ENCODE measurements at places on chromosomes 5 and 9. TPM values are rescaled to one million over a fixed set of nuclear protein-coding genes. Genes with fewer than 3 reads are reported as not detected.
A peak's percentile ranks its signal among the peaks of the same experiment; 100 is the strongest.

DNA sequence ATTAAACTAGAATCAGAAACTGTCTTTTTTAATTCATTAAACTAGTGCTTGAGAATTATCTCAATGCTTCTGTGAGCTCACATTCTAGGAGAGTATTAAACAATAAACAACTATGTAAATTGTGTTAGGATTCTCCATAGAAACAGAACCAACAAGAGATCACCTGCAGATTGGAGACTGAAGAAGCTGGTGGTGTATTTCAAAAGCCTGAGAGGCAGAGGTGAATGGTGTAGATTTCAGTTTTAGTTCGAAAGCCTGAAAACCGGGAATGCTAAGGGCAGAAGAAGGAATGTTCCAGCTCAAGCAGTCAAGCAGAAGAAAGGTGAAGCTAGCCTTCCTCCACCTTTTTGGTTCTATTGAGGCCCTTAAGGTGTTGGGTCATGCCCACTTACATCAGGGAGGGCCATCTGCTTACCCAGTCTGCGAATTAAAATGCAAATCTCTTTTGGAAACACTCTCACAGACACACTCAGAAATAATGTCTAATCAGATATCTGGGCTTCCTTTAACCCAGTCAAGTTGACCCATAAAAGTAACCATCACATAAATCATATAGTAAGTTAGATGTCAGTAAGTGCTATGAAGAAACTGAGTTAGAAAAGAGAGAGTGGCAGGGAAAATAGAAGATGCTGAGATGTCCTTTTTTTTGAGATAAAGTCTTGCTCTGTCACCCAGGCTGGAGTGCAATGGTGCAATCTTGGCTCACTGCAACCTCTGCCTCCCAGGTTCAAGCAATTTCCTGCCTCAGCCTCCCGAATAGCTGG, 291.5 kb downstream of the ARRDC3 start:
- H3K4me1 ChIP-seq = no peaks in the 10 kb centered on the region
- no peak overlapping the region for H3K4me3 ChIP-seq
- H3K36me3 ChIP-seq = no peaks in the 10 kb centered on the region
- no peaks in the 10 kb centered on the region for H3K27me3 ChIP-seq

Gene PTPRD
- total RNA-seq = not detected

DNA sequence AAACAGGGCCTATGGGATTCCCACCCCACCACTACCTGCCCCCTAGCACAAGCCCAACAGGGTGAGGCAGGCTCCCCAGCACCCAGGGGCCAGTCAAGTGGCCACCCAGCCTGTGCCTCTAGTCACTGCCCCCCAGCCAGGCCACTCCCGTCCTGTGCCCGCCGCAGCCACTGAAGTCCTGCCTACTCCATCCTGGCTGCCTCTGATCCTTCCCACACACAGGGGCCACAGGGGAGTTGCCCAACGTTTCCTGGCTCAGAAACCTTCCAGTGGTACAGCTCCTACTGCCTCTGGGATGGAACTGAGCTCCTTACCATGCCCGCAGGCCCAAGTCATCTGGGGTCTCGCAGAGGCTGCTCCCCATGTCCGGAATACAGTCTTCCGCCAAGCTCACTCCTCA, 70.2 kb upstream of the STXBP1 start:
- H3K36me3 ChIP-seq = peaks cover 2% of the 10 kb centered on the region
- H3K4me1 ChIP-seq = peaks cover 98% of the 10 kb centered on the region
- peak; percentile 82 for DNase-seq
- H3K27ac ChIP-seq = peak overlapping the region; percentile 79
- H3K4me3 ChIP-seq = no peak overlapping the region

- DNase-seq = peak; percentile 10
- H3K27ac ChIP-seq = no peak overlapping the region
- peaks cover 73% of the 10 kb centered on the region for H3K27me3 ChIP-seq
- H3K36me3 ChIP-seq = no peaks in the 10 kb centered on the region
- no peak overlapping the region for H3K4me3 ChIP-seq
Measured at GRCh38 chr9:97934321-97935115, 3.5 kb downstream of the HEMGN start.
